ENCODE measurements at places on chromosomes 5 and 9. TPM values are rescaled to one million over a fixed set of nuclear protein-coding genes. Genes with fewer than 3 reads are reported as not detected.

DNA sequence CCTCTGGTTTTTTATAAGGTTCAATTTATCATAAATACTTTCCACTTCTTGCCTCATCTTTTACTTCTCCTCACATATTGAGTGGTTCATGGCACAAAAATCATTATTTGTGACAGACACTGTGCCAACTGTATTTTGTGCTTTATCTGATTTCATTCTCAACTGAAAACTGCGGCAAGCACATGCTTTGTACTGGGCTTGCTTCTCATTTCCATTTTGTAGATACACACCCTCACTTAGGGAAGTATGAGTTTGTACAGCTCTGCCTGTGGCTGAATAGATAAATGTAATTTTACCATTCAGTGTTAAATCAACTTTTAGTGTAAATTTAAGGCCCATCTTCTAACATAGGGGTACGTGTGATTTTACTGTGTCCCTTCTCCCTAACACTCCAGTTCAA, 83.6 kb downstream of the ANXA2R start:
- DNase-seq = no peak

GRCh38 chr5:36242534-36243485, 1.1 kb upstream of the NADK2 start:
- no peak for DNase-seq

MSMP gene
- total RNA-seq = not detected

GRCh38 chr5:122218778-122219177, 89.4 kb downstream of the ZNF474 start:
- DNase-seq = no peak

GRCh38 chr9:124296094-124296493, 38.3 kb downstream of the NEK6 start:
- no peak for DNase-seq
